Stimulated activated CD4-positive, alpha-beta T cell treated with anti-CD3 and anti-CD28 coated beads, Interleukin-1b, Interleukin-23, amount 100 ng/mL, for 1 hour (primary cell): ENCODE measurements at places on chromosomes 16 and 17.

DNA sequence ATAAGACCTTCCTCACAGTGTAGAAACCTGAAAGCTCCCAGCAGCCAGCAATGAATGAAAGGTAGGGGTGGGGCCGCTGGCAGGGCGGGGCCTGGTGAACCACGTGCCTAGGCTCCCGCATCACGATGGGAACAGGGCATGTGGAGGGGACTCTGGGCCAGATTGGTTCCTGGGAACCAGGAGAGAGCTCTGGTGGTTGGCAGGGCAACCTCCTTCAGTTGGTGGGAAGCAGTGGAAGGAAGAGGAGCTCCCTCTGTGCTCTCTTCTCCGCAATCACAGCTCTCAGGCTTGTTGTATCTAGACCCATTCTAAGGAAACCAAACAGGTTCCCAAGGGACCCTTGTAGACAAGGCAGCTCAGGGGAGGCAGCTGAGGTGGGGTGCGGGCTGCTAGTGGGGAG is 10.5 kb downstream of the GGA2 start:
- no peak for DNase-seq

- no peak for DNase-seq
These were observed 26.3 kb downstream of the MRTFB start for GRCh38 chr16:14097182-14097959.

- no peak for DNase-seq
These were observed 2.1 kb downstream of the RPL23 start for GRCh38 chr17:38851434-38851833.

DNA sequence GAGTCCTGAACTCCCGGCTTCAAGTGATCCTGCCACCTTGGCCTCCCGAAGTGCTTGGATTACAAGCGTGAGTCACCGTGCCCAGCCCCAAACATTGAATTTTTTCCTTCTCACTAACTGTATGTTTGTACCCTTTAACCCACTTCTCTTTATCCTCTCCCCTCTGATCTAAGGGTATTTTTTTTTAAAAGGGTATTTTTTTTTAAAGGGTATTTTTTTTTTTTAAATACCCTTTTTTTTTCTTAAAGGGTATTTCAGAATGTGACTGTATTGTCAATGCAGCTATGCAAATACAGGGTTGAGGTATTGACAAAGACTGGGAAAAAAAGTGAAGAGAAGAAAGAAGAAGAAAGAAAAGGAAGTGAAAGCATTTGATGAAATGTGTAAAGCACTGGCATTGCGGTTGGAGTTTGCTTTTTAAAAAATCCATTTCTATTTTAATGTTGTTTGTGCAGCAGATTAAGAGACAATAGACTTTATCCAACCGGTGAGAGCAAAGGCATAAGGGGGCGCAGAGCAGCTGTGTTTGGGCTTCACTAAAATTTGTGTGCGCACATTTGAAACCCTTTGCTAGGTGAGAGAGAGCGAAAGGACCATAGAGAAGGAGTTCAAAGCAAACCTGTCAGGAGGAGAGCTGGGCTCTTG is 42.4 kb downstream of the SYT17 start:
- no peak for DNase-seq

GRCh38 chr17:57918017-57918895 is 37.0 kb downstream of the CUEDC1 start:
- no peak for DNase-seq

GRCh38 chr17:80712089-80712488 is 167.5 kb downstream of the RPTOR start:
- DNase-seq = no peak

DNA sequence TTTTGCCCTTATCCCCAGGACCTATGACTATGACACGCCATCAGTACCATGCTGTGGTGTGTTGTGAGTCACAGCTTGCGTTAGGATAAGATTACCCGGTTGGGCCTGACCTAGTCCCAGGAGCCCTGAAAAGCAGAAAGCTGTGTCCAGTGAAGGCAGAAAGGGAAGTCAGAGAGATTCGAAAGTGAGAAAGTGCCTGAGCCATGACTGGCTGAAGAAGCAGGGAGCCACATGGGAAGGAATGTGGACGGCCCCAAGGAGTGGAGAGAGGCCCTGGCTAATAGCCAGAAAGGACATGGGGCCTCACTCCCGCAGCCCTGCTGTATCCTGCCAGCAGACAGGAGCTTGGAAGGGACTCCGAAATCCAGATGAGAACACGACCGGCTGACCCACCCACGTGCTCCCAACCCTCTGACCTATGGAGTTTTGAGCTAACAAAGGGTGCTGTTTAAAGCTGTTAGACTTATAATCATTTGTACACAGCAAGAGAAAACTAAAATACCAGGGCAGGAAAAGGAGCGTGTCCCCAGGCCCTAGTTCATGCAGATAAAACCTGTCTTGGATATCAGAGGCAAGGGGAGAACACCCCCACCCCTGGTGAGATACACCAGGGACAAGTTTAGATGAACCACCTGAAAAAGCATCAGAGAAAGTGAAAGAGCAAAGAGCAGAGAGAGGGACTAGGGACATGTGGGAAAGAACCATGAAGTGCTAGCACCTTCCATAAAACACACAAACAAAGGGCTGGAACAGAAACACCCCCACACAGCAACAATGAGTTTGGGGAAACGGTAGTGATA is 115.3 kb downstream of the SLC39A11 start:
- DNase-seq = no peak
